ENCODE measurements at places on chromosomes 4 and X. TPM values are rescaled to one million over a fixed set of nuclear protein-coding genes. Genes with fewer than 3 reads are reported as not detected.

The NKX3-2 gene
- not detected for total RNA-seq

The CYTL1 gene
- not detected for total RNA-seq

The TXK gene
- not detected for total RNA-seq

The NSUN7 gene
- total RNA-seq = not detected

The FRG2 gene
- total RNA-seq = not detected

The PAGE5 gene
- total RNA-seq = not detected

The MAGEE2 gene
- not detected for total RNA-seq

The TIGD4 gene
- not detected for total RNA-seq

The SATL1 gene
- total RNA-seq = not detected

The HOPX gene
- 5.8 TPM for total RNA-seq

The IQSEC2 gene
- 59.2 TPM for total RNA-seq

The XAGE1A gene
- total RNA-seq = not detected

The KCND1 gene
- total RNA-seq = 1.2 TPM

All from gastrocnemius medialis (tissue), 4 donors.